ENCODE measurements at places on chromosomes 4 and X.

GRCh38 chr4:139776235-139776634 is 110.6 kb downstream of the MGST2 start:
- DNase-seq, result no peak

GRCh38 chr4:3706111-3706511 is 60.1 kb upstream of the ADRA2C start:
- DNase-seq, result no peak

- DNase-seq, result no peak
These were observed 109.4 kb upstream of the FAM9C start for GRCh38 chrX:13153796-13154195.

DNA sequence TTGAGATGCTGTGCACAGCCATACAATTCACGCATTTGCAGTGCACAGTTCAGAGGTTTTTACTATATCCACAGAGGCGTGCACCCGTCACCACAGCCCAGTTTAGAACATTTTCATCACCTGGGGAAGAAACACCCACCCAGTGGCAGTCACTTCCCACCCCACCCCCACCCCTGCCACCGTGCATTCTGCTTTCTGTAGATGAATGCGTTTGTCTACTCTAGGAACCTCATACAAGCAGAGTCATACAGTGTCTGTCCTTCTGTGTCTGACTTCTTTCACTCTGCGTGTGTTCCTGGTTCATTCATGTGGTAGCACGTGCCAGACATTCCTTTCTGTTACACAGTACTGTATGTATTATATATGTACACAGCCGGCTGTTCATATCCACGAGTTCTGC is 122.8 kb downstream of the TBL1X start:
- no peak for DNase-seq

- no peak for DNase-seq
These were observed 19.9 kb downstream of the PHF8 start for GRCh38 chrX:54024350-54024749.

All from hippocampal formation (tissue), 2 donors.